ENCODE measurements at places on chromosomes 3 and 15.

DNA sequence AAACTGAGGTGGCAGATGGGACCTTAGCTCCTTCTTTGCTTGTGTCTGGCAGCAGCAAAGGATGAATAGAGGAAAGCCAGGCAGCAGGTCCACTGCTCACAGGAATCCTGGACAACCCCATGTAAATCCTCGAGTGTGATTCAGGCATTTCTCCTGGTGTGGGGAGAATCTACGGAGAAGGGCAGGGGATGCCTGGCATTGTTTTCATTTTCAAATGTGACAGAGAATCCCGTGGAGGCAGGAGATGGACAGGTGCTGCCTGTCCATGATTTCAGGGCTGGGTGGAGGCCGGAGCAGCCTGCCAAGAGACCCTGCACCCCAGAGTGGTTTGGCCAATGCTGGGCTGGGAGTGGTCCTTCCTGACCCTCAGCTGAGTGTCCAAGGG is 1.7 kb downstream of the HRH1 start:
- no peak for DNase-seq

GRCh38 chr15:76512971-76513370 is 176.4 kb downstream of the ISL2 start:
- DNase-seq = no peak

DNA sequence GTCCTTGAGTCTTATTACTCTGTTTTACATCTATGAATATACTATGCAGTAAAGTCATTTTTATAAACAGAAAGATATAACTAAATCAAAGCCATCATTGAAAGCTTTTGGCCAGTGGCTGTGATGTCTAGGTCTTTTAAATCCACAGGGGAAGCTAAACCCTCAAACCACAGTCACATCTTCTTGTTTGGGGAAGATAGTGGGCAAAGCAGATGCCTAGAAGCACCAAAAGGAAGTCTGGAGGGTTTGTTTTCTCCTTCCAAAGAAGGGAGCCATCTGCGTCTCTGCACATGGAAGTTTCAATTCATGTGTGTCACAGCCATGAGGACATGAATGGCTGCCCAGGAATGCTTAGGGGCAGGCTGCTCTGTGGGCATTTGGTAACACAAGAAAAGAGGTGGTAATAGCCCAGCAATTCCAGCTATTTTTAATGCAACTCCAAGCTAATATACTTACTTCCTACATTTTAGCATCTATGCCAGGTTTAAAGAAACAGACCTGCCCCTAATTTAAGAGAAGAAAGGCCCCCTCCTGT is 322.2 kb downstream of the SLC9A9 start:
- DNase-seq = no peak

GRCh38 chr15:89998141-89998661 is 2.9 kb upstream of the ZNF710 start:
- no peak for DNase-seq

DNA sequence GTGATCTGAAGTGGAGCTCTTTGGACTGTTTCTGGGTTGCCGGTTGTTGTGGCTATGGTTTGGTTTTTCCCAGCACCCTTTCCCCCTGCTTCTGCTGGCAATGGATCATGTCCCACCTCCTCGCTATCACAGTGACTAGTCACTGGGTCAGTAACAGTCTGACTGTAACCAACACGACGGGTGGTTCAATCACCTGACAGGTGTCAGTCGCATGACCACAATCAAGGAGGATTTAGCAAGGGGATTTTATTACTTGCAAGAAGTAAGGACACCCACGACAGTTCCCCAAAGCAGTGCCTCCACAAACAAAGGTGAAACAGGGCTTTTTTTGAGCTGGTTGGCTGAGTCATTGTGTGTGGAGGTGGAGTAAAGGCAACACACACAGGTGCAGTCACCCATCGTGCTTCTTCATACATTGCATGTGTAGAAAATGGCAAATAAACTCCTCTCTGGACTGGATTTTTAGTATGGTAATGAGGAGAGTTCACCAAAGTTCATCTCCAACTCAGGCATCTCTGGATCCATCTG is 58.8 kb upstream of the FAM3D start:
- no peak for DNase-seq

- DNase-seq = peak; percentile 46
Observed at GRCh38 chr3:53936347-53936746, 44.7 kb upstream of the SELENOK start.

DNA sequence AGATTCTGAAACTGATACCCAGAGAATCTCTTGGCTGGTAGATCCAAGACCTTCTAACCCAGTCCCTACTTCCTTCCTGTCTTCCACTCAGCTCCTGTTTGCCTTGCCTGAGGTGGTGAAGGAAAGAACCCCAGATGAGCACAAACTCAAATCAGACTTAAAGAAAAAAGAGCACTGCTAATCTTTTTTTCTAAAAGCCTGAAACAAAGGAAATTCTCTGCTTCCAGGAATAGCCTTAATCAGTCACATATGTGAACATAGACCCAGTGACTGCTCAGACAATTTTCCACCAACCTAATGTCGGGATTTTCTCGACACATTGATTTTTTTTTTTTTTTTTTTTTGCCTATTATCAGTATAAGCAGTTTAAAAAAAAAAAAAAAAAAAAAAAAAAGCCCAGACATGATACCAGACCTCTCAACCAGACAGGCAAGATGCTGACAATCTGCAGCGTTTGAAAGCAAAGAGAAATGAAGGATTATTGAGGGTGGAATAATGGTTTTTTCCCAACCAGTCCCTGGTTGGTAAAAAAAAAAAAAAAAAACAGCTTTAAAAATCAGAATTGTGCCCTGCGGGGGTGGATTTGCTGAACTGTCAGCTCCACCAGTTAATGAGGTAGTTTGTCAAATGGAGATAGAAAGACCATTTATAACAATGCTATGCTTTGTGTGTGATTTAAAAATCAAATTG is 256.8 kb upstream of the RARB start:
- DNase-seq = no peak

GRCh38 chr3:141415953-141416352 is 47.6 kb downstream of the ZBTB38 start:
- DNase-seq = no peak

GRCh38 chr3:185030951-185031350 is 121.9 kb downstream of the C3orf70 start:
- no peak for DNase-seq

GRCh38 chr15:100911086-100911485 is 8.1 kb upstream of the LRRK1 start:
- DNase-seq = no peak

DNA sequence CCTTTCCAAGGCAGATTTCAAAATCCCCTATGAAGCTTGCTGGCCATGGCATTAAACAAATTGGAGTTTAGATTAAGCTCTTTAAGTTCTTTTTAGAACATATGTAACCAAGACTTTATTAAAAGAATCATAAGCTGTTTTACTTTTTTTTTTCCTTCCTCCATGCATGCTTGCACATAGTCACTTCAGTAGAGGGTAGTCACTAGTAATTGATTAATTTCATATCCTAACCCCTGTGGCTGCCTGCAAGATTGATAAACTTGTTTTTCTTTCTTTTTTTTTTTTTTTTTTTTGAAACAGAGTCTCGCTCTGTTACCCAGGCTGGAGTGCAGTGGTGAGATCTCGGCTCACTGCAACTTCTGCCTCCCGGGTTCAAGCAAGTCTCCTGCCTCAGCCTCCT is 33.3 kb upstream of the ZKSCAN7 start:
- no peak for DNase-seq

GRCh38 chr15:39181940-39182339 is 398.9 kb upstream of the THBS1 start:
- DNase-seq = no peak

DNA sequence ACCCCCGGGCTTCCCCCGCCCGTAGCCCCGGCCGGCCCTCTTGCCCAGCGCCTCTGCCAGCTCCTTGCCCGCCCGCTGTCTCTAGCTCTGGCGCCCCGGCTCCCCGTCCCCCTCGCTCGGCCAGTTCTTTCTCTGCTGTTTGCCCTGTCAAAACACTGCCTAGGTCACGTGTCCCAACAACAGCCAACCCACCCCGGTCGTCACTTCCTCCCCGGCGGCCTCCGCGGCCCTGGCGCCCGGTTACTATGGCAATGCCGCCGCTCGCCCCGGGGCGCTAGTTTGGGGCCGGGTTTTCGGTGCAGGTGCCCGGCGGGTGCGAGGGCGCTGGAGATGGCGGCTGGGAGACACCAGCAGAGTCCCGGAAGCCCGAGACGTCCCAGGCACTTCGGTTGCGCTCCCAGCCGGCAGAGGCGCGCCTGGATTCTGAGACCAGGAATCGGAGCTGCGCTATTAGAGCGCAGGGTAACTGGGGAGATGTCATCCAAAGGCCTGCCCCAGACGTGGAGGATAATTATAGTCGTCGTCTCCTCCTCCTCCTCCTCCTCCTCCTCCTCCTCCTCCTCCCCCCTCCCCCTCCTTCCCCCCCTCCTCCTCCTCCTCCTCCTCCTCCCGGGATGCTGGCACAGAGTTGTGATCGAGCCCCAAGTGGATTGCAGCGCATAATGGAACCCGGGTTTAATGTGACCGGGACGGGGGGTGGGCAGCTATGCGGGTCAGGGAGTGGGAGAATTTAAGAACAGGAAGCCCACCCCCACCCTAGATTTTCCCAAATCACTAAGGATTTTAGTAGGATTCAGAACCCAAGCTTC is at the start of gene ATOSA:
Gene ATOSA, minus strand, starts transcription at position 157 of the 809 bp plus-strand sequence. CDS start 1,367 bp downstream, outside the sequence.
- peak; percentile 75 for DNase-seq

DNA sequence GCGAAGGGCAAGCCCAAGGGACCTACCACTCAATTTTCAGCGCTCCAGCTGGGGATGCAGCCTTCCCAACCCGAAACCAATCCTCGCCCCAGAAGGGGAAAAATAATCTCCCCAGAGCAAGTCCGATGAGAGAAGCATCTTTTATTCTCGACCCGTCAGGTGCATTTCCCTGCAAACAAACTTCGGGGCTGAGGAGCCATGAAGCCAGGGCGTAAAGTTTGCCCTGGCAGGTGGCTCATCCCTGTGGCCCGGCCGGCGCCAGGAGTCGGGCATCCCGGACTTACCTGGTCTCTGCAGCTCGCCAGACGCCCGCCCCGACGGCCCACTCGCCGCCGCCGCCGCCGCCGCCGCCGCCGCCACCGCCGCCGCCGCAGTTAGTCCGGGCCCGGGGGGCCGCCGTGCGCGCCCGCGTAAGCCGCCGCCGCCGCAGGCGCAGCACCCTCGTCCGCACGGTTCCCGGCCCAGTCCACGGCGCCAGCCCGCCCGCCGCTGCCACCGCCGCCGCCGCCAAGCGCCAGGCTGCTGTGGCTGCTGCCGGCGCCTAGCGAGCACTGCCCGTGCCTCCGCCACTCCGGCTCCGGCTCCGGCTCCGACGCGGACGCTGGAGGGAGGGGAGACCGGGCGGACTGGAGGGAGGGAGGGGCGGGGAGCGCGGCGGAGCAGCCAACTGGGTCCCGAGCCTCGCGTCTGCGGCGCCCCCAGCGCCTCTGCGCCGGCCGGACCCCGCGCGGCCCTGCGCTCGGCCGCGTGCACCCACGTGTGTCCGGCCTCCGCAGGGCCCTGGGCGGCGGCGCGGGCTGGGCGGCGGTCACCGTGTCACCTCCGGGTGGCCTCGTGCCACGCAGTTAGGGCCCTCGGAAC is at the start of gene CNTN3:
Gene CNTN3, minus strand, starts transcription at position 553 of the 861 bp plus-strand sequence. CDS start 93,547 bp downstream, outside the sequence.
- peak; percentile 51 for DNase-seq

GRCh38 chr15:63473749-63473998 is 30.7 kb upstream of the USP3 start:
- no peak for DNase-seq

DNA sequence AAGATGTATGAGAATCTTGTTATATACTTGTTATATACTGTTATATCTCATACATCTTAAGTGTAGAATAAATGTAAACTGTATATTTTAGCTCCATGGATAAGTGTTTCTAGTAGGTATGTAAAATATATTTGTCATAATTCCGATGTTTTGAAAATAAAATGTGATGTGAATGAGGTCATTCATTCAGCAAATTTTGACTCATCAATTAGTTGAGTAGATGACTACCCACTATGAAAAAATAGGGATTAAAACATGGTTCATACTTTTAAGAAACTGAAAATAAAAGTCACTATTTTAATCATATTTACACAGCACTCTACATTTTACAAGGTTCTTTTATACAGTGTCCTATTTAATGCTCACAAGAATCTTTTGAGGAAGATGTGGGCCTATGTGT is 28.4 kb upstream of the CNTN3 start:
- no peak for DNase-seq

DNA sequence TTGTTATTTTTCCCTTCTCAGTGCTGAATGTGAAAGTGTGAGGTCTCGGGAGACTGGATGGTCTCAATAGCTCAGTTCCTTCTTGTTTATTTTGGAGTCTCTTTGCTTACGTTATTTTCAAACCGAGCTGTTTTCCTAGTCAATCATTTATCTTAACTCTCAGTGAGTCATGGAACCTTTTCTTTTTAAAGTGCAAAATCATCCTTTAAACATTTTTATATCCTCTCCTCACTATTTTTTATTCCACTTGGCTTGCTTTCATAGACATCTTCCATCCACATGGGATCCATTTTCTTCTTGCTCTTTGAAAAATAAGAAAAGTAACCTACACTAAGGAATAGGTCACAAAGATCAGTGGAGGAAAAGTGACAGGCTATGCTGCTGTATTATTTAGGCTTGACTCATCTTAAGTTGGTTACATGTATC is 497.8 kb downstream of the NAALADL2 start:
- DNase-seq = no peak

- peak; percentile 27 for DNase-seq
Observed at GRCh38 chr3:175304404-175304803, 445.3 kb downstream of the NAALADL2 start.

- DNase-seq = no peak
Observed at GRCh38 chr3:41327718-41328117, 128.4 kb downstream of the CTNNB1 start.

GRCh38 chr3:190517687-190518086 is 3.8 kb downstream of the IL1RAP start:
- no peak for DNase-seq

GRCh38 chr3:155880286-155880685 is 9.8 kb downstream of the GMPS start:
- DNase-seq = no peak

DNA sequence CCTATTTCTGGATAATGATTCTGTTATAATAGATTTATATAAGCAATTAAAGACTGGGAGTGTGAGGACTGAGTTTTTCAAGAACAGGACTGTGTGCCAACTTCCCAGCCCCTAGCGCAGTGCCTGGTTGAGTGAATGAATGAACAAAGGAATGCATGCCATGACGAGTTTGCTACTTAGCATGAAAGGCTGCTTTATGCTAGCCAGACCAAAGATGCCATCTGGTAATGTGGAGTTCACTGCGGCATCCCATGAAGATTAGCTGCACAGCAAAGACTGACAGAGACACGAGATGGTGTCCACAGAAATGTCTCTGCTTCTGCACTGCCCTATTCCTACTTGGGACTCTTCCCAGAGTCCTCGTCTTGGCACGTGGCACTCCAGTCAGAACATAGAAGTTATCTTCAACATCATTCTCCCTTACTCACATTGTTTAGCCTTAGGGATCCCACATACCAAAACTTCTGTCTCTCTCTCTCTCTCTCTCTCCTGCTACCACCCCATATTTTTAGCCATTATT is 283.9 kb upstream of the CTNNB1 start:
- DNase-seq = no peak

GRCh38 chr3:156477323-156477722 is 77.6 kb downstream of the SSR3 start:
- DNase-seq = no peak

DNA sequence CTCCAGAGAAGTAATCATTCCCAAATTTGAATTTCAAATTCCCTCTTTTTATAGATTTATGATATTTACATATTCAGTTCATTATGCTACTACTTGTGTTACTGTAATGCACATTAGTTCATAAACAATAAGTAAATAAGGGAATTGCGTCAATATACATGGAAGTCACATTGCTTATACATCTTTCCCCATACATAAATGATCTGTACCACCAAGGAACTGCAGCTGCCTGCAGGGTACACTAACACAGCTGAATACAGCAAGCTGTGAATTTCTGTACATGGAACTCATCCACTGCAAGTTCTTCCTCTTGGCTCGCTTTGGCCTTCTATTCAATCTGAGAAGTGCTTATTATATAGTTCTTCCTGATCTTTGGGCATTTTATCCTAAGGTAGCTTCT is 15.5 kb downstream of the CASR start:
- no peak for DNase-seq

All from NCI-H1105 treated with DMSO at 0.1 percent for 48 hours (cell line).